ENCODE measurements at places on chromosomes 1 and 21.
A peak's percentile ranks its signal among the peaks of the same experiment; 100 is the strongest.

- DNase-seq = no peak
Measured at GRCh38 chr1:94284476-94284875, 47.1 kb upstream of the ARHGAP29 start.

DNA sequence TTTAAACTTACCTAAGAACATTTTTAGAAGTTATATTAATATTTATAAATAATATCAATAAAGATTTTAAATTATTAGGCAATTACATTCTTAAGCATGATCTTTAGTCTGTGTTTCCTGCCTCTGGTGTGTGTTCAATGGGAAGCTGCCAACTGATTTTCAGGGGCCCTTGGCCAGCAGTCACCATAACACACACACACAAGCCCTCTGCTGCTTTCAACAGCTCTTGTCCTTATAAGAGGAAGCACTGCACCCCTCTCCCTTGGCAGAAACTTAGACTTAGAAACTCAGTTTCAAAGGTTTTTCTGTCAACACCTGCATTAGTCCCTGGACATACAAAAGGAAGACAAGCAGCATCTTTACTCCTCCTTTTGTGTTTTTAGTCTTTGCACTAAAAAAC, 81.4 kb downstream of the VAV3 start:
- no peak for DNase-seq

GRCh38 chr1:211751438-211751837, 76.0 kb upstream of the NEK2 start:
- DNase-seq = no peak

GRCh38 chr1:216005916-216006315, 417.3 kb downstream of the USH2A start:
- DNase-seq = no peak

DNA sequence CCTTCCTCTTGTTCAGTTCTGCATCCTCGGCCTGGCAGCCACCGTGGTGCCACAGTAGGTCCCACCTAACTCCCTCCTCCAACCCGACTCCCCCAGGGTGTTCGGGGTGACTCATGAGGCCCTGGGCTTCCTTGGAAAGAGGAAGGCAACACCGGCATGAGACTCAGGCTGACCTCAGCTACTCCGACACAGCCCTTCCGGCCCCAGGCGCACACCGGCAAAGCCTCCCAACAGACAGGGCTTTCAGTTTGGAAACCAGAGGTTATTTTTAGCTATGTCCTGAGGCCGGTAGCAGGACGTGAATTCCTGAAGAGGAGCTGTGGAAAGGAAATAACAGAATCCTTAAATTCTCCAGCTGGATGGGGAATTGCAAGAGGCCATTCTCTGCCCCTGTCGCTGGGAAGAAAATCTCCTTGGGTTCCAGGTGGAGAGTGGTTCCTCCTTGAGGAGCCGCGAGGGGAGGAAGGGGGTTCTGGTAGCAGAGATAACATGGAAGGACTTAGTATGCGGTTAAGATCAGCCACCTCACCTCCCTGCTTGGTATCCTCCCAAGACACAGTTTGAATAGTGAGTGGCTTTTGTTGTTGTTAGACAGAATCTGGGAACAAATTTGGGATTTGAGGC, 24.4 kb downstream of the PLXNA2 start:
- DNase-seq = no peak

- DNase-seq = no peak
Measured at GRCh38 chr21:35448876-35449599, 399.9 kb upstream of the RUNX1 start.

DNA sequence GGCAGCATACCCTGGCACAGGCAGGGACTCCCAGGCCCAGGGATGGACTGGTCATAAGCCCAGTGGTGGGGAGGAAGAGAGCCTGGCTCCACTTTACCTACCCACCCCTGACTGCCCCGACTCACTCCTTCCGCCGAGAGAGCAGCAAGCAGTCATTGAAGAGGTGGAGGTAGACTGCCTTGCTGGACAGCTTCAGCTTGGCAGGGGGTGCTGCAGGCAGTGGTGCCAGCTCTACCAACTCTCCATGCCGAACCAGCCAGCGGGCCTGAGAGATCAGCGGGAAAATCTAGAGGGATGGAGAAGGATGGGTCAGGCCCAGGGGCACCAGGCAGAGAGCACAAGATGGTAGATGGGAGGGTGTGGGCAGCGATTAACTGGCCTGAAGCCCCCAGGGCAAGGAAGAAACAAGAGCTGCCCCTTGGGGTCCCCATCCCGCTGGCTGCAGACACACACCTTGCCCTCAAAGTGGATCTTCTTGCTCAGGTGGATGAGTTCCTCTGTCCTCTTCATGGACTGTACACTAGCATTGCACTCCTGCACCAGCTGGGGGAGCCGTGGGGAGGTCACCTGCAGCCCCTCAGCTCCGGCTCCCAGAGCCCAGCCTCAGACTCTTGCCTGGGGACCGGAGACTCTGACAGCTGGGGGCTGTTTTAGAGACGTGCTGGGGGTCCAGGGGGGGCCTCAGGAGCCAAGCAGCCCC, 7.7 kb downstream of the ARHGEF19 start:
- DNase-seq = peak; percentile 44

GRCh38 chr1:85363521-85363920, 87.1 kb upstream of the BCL10 start:
- no peak for DNase-seq

- DNase-seq = no peak
Measured at GRCh38 chr1:33424205-33424604, 6.7 kb downstream of the PHC2 start.

DNA sequence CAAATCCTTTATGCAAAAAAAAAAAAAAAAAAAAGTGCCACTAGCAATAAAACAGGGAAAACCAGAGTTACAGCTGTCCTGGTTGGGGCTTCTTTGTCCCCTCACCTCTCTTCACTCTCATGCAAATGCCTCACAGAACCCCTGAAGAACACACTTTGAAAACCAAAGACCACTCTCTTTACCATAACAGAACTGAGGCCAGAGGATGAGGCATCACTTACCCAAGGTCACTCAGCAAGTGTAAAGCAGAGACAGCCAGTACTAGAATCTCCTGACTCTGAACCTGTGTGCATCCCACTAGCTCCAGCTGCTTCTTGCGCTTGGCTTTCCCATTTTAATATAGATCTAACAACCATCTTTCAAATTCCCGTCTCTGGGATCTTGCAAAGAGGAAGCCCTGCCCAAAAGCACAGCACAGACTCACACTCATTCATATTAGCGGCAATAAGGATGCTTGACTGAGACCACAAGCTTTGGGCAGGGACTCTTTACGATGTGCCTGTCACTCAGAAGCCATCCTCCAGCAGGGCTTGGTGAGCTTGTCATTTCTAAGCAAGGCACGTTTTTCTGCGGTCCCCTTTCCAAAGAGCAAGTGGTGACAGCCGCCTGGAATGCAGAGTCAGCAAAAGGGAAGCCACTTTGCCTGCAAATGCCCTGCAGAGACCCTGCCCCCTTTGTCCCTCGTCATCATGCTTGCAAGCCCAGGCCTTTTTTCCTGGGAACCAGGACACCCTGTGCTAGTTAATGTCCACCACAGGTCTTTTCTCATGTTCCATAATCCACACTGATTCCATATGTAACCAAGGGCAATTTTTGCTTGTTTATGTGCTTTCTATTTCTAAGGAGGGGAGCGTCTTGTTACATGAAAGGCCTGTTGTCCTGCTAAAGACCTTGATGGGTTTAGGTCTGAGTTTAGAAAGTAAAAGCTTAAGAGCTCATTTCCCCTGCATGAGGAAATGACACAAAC, 76.5 kb upstream of the NFIA start:
- no peak for DNase-seq

DNA sequence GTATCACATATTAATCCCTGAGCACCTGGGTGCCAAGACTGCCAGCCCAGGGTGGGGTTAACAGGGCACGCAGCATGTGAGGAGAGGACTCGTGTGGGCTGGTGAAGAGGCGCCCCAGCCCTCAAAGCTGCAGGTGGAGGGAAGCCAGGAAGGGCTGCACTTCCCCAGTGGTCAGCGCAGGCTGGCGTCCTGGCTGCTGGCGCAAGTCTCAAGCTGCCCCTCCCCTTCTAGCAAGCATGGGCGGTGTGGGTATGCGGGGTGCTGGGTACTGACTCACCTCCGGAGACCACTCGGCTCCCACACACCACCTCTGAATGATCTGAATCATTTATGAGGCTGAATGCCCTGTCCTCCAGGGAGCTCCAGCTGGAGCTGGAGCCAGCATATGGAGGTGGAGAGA, 44.0 kb downstream of the EIF2D start:
- DNase-seq = no peak

GRCh38 chr1:234550341-234551031, 59.5 kb downstream of the IRF2BP2 start:
- DNase-seq = no peak

DNA sequence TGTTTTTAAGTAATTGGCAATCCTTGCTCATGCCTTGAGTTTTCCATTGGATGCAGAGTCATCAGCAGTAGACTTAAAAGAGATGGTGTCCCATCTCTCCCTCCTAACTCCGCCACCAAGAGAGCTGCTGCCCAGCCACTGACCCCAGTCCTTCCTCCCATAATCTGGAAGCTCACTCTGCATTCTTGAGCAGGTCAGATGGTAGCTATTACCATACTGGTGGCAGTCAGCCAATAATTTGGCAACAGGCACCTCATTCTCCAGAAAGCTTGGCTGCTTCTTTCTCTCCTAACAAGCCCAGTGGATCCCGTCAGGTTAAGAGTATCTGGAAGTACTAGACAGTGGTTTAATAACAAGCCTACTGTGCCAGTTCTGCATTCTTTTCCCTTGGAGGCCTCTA, 272.1 kb downstream of the ZNF648 start:
- DNase-seq = no peak

DNA sequence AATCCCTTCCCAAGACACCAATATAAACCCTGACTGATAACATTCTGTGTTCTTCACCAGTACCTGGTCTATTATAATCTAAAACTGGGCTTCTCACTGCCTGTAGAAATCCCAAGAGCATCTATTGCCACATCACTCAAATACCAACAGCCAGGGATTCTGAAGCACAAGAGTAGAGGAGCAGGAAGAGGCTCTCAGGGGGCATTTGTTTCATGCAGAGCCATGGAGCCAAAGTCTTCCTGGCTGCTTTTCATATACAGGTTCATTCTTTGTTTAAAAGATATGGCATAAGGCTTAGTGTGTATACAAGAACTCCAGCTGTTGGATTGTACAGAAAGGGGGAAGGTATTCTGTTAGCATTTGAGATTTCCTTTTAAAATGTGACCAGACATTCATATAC, 38.2 kb upstream of the USH2A start:
- DNase-seq = no peak

GRCh38 chr1:99662539-99663080, 16.7 kb downstream of the PALMD start:
- DNase-seq = no peak

- no peak for DNase-seq
Measured at GRCh38 chr1:38444770-38445442, 398.3 kb upstream of the POU3F1 start.

GRCh38 chr1:169680377-169681019, 30.9 kb downstream of the SELL start:
- no peak for DNase-seq

GRCh38 chr1:220409771-220410595, 118.0 kb upstream of the MARK1 start:
- no peak for DNase-seq

GRCh38 chr1:180003026-180003695, 48.6 kb downstream of the CEP350 start:
- DNase-seq = no peak

- DNase-seq = no peak
Measured at GRCh38 chr1:21285055-21285372, 5.2 kb downstream of the ECE1 start.

- DNase-seq = no peak
Measured at GRCh38 chr21:38853421-38853919, 47.7 kb downstream of the ETS2 start.

DNA sequence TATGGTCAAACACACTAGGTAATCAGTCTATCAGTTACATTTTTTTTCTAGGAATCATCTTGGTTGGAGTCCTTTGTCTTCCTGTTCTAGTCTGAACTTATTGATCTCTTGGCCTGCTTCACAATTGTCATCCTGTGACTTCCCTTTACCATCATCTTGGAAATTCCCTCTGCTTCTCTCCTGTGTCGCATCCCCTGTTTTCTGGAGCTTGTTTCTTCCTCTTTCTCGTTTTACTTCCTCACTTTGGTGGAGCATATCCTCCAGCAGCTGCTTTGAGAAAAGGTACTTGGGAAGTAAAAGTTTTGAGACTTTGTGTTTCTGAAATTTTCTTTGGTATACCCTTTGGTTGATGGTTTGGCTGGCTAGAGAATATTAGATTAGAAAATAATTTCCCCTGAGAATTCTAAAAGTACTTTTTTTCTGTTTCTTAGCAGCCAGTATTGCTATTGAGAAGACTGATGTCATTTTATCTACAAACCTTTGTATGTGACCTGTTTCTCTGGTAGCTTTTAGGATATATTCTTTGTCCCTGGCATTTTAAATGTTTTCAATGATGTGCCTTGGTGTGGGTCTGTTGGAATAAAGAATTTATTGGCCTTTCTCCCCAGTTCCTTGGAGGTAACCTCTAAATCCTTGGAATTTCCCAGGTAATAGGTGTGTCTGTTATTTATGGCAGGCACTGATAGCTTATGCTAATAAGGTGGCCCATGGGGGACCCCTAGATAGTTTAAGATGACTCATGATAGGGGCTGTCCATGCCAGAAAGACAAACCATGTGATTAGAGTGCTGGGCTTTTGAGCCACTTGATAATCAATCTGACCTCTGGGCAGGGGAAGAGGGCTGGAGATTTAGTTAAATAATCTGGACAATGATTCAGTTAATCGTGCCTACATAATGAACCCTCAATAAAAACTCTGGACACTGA, 6.1 kb upstream of the MYCL start:
- no peak for DNase-seq
